ENCODE measurements at places on chromosomes 3 and 15.

DNA sequence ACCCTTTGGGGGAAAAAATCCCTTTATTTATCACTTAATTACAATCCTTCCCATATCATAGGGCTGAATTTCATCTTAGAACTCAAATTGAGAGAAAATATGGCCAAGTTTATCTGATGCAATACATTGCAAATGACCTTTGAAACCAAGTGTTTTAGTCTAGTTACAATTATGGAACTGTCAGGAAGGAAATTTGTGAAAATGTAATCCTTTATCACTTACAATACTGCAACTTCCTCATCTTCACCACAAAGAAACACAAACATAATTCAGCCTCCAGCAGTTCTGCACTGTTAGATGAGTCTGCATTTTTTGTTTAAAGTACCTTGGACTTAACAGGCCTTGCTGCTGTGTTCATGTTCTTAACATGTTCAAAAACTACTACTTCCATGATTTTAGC, 4.6 kb downstream of the CCPG1 start:
- DNase-seq: peak; percentile 83

GRCh38 chr3:123194552-123194951, 7.2 kb upstream of the SEC22A start:
- DNase-seq: peak; percentile 9

DNA sequence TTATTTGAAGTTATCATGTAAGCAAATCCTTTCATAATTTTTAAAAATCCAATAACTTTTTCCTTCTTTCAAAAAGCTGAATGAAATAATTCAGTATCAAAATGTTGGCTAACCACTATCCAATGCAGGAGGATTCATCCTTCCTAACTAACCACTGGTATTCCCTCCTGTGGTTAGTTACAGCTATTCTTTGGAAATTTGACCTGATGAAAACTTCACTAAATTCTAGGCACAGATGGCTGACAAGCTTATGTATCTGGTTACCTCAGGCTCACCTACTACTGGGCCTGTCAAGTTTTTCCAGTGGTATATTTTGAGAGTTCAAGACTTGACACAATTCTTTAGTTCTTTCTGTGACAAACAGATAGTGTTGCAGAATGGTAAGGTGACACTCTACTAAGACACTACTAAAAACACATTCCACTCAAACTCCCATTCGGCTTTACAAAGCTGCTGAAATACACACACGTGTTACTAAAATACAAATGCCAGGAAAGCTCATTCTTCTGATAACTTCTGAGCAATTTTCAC, 15.8 kb downstream of the NPTN start:
- no peak for DNase-seq

- no peak for DNase-seq
These were observed 13.5 kb upstream of the DLL4 start for GRCh38 chr15:40915679-40916078.

DNA sequence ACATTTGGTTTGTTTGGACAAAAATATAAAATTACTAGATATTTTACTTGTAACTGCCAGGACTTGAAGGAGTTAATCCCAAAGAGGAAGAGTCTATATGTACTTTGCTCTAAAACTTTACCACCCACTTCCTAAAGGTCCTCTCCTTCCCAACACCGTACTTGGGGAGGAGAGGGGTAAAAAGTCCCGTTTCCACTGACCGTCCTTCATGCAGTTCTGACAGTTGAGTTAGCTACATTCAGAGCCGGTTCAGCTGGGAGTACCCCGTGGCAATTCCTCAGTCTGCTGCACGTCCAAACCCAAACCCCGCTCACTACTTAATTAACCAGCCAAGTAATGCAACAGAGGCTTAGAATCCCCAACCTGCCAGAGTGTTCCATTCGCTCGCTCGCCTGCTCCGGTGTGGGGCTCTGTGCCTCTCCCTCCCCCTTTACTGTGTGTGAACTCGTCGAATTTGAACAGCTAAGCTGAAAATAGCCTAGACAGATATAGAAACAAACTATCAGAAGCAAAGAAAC, 519.7 kb downstream of the FOXP1 start:
- DNase-seq: peak; percentile 69

- no peak for DNase-seq
These were observed 630.1 kb upstream of the KCNMB2 start for GRCh38 chr3:177906126-177906511.

GRCh38 chr15:88630141-88630721, 8.6 kb upstream of the ISG20 start:
- no peak for DNase-seq

DNA sequence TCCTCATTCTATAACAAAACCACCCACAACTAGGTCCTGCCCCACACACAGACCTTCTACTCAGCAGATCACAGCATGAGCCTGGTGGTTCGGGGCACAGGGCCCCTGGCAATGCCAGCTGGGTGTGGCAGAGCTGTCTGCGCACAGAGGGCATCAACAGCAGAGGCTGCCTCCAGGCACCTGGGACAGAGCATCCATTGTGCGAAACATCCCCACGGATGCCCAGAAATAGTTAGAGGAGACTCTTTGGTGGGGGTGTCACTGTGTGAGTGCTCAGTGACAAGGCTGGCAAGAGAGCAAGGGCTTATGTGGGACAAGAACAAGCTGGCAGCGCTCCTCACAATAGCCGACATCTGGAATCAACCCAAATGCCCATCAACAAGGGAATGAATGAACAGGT, 487.4 kb upstream of the PROK2 start:
- no peak for DNase-seq

- peak; percentile 73 for DNase-seq
These were observed 36.9 kb downstream of the RFTN1 start for GRCh38 chr3:16476636-16477035.

All from inflammatory macrophage treated with lipopolysaccharide for 4 hours (primary cell).